ENCODE measurements at places on chromosomes 1 and 21.
A peak's percentile ranks its signal among the peaks of the same experiment; 100 is the strongest.

DNA sequence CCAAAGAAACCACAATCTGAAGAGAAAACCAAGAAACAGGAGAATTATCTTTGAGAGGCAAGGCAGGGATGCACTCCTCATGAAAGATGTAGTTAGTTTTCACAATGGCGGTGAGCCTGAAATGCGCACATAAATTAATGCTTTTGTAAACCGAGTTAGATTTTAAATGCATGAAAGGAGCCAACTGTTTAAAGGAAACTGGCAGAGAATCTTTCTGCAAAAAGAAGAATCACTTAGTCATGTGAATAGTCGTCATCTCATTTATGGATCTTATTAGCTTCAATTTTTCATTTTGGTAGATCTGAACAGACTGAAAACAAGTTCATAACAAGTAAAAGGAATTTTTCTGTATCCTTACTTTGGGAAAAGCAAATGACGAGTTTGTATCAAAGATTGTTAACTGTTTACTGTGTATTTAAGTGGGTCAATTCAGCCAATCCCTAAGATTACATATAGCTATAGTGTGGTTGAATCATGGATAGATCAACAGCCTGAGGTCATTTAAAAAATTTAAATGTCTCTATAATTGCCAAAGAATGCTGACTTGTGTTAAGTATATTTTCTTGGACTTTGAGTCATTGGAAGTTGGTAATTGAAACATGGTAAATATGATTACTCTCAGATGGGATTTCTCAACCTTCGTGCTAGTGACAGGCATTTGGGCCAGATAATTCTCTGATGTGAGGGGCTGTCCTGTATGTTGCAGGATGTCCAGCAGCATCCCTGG is 226.6 kb upstream of the KAZN start:
- DNase-seq, result no peak

GRCh38 chr1:221886743-221887414 is 145.0 kb upstream of the DUSP10 start:
- DNase-seq, result no peak

DNA sequence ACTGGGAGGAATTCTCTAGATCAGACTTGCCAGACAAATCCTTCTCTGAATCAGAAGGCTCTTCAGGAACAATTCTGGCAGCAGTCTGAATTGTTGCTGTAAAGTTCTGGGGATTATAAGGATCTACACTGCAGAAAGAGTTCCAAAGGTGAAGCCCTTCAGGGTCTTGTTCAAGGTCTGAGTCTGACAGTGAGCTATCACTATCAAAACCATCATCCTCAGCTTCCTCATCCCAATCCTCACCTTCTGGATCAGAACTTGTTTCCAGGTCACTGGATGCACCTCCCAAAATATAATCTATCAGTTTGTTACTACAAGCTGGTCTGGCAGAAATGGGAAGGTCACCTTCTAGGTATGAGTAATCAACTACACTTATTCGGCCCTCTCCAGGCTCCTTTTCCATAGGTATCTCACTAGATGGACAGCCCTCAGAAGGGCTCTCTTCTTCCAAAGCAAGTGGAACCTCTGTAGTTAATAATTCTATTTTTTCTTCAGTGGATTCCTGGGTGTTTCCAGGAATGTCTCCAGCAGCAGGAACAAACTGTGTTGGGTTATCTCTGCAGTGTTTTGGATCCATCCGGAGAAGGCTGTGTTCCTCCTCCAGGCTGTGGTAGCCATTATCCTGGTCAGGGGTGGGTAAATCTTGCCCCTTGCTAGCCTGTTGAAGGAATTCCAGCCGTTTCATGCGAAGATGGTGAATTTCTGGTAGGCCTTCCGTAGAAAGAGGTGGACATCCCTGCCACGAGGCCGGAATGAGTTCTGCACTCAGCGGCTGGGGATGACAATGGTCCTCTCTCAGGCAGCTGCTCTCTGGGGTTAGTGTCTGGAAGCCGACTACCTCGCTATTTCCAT is 1.6 kb downstream of the PPP1R15B start:
- DNase-seq, result no peak

DNA sequence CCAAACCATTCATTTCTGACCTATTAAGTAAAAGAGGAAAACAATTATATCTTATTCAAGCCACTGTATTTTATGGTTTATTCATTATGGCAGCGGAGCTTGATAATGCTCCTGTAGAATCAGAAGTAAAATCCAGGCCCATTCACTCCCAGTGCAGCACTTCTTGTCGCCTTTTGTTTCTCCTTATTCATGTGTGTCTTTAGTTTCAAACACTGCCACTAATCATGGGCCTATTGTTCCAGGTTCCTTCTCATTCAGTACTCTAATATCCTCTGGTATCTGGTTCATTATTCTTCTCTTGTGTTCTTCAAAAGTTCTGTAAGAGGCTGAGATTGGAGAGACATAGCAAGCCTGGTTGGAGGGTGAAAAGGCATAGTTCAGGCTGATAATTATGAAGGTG is 218.3 kb downstream of the LRRIQ3 start:
- DNase-seq, result no peak

DNA sequence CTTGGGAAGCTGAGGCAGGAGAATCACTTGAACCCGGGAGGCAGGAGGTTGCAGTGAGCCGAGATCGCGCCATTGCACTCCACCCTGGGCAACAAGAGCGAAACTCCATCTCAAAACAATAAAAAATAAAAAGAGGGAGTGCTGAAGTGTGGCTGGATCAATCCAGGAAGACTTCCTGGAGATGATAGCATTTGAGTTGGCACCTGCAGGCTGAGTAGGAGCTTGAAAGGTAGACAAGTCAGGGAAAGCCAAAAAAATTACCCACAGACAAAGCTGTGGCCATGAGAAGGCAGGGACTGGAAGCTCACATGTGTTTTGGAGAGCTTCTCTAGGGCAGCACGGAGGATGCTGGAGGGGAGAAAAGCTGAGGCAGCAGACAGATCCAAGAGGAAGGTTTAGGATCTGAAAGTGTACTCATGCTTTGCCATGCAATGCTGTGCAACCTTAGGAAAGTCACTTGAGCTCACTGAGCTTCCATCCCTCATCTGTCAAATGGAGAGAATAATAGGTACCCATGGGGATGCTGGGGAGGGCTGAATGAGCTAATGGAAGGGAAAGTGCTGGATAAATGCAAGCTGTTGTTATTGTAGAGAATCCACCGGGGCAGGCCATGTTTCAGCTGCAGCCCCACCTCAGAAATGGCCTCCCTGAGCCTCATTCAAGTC is 26.0 kb upstream of the SYNC start:
- no peak for DNase-seq

DNA sequence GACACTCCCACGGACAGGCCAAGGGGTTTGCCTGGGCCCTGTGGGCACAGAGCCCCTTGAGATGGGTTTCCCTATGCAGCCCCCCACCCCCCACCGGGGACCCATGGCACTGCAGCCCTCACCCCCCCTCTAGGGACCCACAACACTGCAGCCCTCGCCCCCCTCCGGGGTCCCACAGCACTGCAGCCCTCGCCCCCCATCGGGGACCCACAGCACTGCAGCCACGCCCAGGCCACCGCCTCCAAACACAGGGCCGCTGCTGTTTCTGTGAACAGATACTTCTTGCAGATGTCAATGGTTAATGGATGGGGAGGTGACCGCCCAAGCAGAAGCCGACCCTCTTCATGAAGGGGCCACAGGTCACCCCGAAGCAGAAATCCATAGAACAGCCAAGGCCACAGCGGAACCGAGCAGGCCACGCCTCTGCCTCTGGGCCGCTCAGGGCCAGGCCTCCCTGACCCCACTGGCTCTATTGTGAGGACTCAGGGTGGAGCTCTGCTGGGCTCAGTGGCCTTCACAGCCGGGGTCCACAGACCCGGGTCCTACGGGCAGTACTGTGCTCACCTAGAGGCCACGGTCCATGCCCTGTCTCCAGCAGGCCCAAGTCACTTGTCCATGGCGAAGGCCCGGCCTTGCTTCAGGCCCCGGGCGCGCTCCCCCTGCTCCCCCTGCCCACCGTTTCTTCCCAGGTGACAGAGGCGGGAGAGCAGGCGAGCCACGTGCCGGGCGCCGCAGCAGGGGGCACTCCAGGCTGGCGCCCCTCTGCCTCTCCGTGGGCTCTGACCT is 4.1 kb upstream of the POFUT2 start:
- no peak for DNase-seq

- DNase-seq, result no peak
Measured at GRCh38 chr1:147171399-147172167, 687 bp downstream of the PRKAB2 start.

DNA sequence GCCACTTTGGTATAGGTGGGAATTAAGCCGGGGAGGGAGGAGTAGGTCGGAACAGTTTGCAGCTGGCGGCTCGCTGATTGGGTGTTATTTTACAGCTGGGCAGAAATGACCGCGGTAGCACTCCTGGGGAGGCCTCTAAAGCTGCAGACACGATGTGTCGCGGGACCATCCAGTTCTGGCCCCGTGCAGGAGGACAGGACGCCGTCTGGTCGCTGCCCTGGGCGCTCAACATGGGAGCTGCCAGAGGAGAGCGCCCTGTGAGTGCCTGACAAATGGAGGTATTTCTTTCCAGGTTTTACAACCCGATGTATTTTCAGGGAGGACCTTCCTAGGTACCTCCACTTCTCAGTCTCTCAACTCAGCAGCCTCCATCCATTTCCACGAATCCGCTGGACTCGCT is 46.2 kb downstream of the CDC7 start:
- DNase-seq, result no peak

- no peak for DNase-seq
Measured at GRCh38 chr1:26153966-26154532, 4.8 kb upstream of the FAM110D start.

DNA sequence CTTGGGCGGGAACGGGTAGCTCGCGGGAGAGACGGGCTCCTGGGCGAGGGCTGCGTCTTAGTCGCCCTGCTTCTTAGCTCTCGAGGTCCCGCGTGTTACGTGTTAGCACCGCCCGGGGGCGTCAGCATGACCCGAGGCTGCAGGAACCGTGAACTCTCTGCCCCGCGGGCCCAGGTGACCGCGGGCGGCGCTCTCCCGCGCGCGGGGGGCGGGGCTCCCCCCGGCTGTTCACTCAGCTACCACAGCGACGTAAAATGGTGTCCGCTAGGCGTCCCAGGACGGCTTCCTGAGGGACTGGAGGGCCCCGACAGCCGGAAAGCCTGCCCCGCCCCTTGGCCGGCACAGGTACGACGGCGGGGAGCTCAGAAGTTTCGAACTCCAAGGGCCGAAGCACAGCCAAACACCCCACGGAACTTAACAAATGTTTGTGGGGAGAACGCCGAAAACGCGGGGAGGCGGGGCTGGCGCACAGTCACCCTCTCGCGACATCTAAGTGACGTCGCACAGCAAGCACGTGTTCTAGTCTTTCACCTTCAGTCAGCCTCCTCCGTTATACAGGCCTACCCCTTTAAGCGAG is 780 bp upstream of the RBM15 start:
- DNase-seq, result peak; percentile 90

GRCh38 chr1:58885998-58886397 is 102.2 kb upstream of the JUN start:
- peak; percentile 2 for DNase-seq

GRCh38 chr1:115413621-115414020 is 75.6 kb upstream of the NGF start:
- no peak for DNase-seq

- no peak for DNase-seq
Measured at GRCh38 chr1:235329139-235329902, 951 bp downstream of the GGPS1 start.

DNA sequence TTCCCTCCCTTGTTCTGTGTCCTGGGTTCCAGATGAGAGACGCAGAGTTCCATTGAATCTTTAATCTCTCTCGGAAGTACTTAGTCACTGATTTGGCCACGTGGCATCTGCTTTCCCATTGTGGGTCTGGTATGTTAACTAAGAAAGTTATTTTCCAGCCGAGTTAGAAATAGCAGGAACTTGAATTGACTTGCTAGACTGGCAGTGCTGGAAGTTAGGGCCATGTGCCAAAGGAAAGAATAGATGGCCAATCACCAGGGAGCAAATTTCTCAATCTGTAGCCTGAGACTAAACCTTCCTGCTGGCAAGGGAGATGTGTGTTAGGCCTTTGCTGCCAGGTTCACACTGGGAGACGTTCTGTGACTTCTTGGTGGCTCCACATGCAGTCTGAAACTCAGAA is 24.2 kb upstream of the SLFNL1 start:
- no peak for DNase-seq

- DNase-seq, result no peak
Measured at GRCh38 chr1:35203295-35203694, 10.3 kb upstream of the SFPQ start.

- no peak for DNase-seq
Measured at GRCh38 chr1:156640842-156641706, 843 bp upstream of the BCAN start.

GRCh38 chr1:61520401-61520800 is 204.5 kb downstream of the TM2D1 start:
- no peak for DNase-seq

DNA sequence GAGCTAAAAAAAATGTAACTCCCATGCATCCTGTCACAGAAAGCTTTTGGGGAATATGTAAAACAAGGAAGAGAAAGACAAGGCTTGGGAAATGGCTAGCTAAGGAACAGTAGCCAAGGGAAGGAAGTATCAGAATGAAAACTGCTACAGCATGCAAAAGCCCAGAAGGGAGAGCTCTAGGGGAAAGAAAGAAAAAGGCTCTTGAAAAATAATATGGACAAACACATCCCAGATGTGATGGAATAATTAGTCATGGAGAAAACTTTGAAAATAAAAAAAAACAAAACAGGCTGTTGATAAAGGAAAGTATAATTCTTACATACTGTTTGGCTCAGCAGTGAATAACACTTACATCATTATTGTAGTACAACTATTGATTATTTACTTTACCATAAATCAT is 47.9 kb upstream of the VCAM1 start:
- DNase-seq, result no peak

DNA sequence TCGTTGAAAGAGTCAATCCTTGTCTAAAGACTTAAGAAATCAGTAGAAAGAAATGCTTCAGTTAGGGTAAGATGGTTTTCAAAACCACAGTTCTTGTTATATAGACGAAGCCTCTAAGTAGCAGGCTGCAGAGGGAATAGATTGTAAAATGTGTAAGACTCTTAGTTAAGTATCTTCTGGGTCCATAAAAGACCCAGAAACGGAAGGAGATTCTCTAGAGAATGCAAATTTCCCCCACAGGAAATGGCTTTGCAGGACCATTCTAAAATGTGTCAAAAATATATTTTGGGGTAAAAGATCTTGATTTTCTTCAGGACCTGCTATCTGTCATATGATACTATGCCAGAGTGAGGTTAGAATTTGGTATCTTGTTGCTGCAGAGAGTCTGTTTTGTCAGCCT is 13.4 kb downstream of the OR2T1 start:
- DNase-seq, result no peak

DNA sequence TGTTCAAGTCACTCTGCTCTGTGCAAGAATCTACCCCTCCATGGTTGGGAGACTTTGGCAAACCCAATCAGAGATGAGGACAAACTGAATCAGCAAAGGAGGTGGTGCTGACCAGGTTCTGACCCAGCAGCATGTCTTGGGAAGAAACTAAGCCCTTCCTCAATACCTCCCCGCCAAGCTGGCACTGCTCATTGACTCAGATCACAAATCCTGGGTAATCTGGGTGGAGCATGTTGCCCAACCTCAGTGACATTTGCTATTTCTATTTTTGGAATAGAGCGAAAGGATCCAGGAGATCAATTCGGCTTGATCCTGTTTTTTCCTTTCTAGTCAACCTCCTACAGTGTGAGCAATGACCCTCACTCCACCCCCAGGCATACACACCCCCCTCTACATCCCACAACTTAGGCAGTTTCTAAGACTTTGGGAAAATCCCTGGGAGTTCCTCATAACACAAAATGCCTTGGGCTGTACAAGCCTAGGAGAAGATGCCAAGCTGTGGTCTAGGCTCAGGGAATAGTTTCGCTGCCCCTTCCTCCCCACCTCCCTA is 166.8 kb upstream of the KCNJ6 start:
- no peak for DNase-seq
